B cell (primary cell): ENCODE measurements at places on chromosomes 11 and 22.
A peak's percentile ranks its signal among the peaks of the same experiment; 100 is the strongest.

DNA sequence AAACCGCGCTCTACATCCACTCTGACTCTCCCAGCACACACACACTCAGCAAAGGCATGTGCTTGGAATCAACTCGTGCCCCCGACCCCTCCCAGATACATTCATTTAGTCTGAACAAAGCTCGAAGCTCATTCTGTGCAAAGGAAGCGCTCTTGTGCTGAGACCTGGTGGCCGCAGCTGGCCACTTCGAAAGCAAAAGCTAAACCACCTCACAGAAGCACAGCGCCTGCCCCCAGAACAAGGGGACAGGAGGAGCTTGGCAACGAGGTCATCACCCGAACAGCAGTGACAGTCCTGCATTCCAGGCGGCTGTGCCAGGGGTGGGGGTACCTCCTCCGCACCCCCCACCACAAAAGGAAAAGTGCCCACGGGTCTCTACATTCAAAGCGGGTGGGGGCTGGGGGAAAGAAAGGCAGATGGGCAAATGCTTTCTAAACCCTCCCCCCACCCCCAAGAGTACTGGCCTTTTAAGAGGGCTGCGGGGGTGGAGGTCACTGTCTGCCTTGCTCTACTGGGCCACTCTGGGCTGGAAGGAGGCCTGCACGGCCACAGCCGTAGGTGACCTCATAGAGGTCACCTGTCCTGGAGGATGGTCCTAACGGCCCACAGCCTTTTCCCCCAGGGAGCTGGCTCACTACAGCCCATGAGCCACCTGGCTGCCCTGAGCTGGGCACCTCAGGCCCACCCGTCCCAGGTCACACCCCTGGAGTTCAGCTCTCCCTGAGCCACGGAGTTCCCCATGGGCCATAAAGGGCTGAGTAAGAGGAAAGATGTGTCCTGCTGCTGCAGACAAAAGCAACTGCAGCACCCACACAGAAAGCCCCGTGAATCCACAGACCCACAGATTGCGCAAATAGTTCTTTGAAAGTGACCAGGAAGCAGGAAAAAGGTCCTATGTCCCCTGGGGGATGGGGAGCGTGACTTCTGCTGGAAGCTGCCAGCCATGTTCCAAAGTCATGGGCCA, 21.3 kb downstream of the CBX7 start:
- DNase-seq: no peak

- no peak for DNase-seq
These were observed 78.0 kb downstream of the TSPAN18 start for GRCh38 chr11:44804449-44805437.

DNA sequence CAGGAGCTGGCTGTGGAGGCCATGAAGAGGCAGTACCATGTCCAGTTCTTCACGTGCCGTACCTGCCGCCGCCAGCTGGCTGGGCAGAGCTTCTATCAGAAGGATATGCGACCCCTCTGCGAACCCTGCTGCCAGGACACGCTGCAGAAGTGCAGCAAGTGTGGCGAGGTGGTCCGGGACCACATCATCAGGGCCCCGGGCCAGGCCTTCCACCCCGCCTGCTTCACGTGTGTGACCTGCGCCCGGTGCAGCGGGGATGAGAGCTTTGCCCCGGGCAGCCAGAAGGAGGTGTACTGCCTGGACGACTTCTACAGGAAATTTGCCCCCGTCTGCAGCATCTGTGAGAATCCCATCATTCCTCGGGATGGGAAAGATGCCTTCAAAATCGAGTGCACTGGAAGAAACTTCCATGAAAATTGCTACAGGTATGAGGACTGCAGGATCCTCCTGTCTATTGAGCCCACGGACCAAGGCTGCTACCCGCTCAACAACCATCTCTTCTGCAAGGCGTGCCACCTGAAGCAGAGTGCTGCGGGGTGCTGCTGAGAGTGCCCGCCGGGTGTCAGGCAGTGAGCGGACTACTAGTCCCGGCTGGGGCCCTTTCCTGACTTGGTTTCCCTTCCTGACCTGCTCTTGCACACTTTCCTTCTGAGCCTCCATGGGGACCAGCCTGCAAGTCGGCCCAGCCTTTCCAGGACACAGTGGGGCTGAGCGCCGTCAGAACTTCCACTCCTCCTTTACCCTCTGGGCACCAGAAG, 22.0 kb upstream of the PHF21A start:
- no peak for DNase-seq

- no peak for DNase-seq
These were observed 1272.1 kb downstream of the BRD1 start for GRCh38 chr22:48555606-48556005.

GRCh38 chr22:45493286-45493771, 9.4 kb upstream of the FBLN1 start:
- DNase-seq: no peak

GRCh38 chr22:26172389-26172990, 3.2 kb downstream of the SEZ6L start:
- peak; percentile 32 for DNase-seq

DNA sequence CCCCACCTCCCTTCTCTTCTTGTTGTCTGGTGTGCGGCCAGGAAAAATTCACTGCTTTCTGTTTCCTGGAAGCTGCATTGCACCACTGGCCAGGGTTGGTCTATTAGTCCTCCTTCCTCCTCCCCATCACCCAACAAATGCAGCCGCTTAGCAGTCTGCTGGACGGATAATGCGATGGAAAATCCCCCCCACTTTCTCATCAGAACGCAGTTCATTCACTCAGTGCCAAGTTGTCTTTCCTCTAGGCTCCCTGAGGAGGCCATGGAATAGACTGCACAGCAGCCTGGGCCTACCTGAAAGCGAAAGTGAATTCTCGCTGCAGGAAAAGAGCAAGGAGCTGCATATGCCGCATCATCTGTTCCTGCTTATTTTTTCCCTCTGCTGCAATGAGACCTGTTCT, 513.6 kb downstream of the METTL15 start:
- DNase-seq: no peak

- DNase-seq: no peak
These were observed 38.7 kb downstream of the BARX2 start for GRCh38 chr11:129414144-129414872.

- DNase-seq: no peak
These were observed 5.8 kb downstream of the POLDIP3 start for GRCh38 chr22:42608823-42609361.

DNA sequence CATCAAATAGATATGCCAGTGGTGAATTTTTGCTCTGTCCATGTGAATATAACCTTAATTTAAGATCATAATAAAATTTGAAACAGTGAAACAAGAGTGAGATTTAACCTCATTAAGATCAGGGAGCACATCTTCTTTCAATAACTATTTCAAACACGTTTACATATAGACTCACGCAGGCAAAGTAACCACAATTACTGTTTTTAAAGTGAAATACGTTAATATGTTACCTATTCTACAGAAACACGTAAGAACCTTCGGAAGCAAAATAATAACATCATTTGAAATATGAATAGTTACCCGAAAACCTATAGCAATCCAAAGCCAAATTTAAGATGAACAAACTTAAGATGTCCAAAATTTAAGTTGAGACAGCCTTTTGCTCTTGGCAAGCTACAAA, 136.2 kb upstream of the ZC3H12C start:
- no peak for DNase-seq

GRCh38 chr11:96146765-96147164, 196.2 kb downstream of the MAML2 start:
- no peak for DNase-seq

DNA sequence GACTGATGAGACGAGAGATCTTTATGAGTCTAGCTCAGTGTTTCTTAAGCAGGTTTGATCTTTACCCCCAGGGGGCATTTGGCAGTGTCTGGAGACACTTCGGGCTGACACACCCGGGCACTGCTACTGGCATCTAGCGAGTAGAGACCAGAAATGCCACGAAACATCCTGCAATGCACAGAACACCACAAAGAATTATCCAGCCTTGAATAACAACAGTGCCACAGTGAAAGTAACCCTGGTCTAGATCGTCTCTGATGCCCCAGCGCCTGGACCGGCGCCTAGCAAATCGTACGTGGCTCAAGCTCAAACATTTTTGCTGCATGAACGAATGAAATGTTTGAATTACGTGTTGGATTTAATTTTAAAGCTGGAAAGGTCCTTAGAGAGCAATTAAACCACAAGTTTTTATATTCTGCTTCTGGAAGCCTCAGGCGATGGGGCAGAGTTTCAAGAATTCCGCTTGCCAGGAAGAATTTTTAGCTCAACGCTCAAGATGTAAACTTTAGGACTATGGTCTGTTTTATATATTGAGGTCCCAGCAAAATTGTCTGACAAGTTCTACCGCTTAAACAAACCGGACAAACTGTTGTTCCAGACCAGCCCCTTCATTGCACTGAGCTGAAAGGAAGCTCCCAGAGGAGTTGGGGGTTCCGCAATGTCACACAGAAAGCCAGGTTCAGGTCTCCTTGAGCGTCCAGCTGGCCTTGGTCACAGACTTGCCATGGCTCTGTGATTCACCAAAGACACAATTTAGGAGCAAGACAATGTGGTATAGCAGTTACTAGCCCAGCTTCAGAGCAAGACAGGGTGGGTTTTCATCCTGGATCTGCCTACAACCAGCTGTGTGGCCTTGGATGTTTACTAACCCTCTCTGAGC, 44.2 kb upstream of the SMTN start:
- DNase-seq: no peak

- no peak for DNase-seq
These were observed 3.7 kb upstream of the CLCF1 start for GRCh38 chr11:67376873-67377808.

GRCh38 chr22:48369789-48370507, 1457.7 kb downstream of the BRD1 start:
- DNase-seq: no peak

GRCh38 chr11:128499613-128500253, 87.6 kb downstream of the ETS1 start:
- no peak for DNase-seq

DNA sequence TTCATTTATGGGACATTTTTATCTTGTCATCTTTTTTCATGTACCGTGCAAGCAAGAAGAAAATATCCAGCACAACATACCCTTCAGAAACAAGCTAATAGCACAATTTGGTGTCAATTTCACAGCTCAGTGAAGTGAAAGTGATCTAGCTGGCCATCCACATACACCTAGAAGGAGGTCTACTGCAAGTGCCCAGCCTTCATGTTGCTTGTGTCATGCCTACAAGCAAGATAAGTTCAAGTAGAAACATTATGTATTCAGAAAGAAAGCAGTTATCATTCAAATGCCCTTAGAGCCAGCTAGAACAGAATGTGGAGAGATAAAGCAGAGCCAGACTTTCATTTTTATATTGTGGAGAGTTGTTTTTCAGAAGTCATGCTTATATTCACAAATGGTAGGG, 325.7 kb upstream of the PITPNB start:
- DNase-seq: no peak

DNA sequence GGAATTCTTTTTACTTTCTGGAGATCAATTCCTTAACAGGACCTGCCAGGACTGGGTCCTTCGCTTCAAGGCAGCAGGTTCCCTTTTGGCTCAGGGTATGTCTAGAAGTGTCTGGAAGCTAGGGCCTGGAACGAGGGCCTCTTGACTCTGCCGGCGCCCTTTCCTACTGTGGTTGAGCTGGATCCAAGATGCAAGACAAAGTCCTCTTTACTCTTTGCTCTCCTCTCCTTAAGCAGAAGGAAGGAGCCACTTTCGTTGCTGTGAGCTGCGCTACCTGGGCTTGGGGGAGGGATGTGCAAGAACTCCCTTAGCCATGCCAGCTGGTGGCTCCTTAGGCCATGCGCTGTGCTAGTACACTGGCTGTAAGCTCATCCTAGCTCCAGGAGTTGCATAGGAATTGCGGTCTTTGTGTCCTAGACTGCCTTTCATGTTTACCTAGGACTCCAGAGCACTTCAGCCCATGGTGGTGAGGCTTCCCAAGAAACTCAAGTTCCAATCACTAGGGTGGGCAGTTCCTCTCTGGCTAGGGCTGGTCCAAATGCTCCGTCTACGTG, 18.1 kb downstream of the GLB1L2 start:
- no peak for DNase-seq

DNA sequence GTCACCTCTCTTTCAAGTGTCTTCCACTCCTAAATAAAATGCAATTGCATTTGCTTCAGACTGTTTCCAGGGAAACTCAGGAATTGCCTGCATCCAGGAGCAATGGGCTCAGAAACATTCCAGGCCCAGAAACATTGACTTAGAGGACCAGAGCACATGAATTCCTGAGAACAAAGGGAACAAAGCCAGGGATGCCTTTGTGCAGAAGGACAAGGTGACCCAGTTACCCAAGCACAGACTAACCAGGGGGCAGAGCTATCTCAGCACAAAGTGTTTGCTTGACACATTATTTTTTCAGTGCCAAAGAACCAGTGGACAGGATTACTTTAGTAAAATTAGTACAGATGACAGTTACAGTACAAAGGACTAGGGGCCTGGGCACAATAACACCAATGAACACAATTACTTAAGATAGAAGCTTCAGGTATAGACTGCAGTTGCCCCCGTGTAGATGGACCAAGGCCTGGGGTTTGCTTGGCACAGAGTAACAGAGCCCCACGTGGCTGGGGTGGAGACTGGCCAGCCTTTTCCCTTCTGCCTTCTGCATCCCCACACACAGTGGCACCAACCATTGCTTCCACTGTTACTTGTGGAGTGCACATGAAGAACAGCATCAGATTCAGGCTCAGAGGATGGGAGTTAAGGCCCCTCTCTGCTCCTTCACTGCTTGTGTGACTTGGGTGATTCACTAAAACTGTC, 500.8 kb downstream of the INSC start:
- no peak for DNase-seq

GRCh38 chr11:102630598-102631448, 5.7 kb upstream of the MMP20 start:
- no peak for DNase-seq

DNA sequence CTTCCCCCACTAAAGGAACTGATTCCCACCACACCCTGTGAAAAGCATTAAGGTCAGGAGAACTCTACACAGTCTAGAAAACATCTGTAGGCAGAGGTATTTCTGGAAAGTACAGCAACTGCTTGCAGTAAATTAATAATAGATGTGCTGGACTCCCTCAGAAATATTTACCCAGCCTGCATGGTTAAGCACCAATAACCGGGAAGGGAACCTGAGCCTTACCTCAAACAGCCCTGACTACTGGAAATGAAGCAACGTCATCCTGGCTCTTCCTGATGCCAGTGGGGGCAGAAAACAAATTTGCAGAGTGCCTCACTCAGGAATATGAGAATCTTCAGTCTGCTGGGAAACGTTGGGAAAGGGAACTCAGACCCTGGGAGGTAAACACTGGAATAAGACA, 318.1 kb downstream of the TENM4 start:
- DNase-seq: no peak

DNA sequence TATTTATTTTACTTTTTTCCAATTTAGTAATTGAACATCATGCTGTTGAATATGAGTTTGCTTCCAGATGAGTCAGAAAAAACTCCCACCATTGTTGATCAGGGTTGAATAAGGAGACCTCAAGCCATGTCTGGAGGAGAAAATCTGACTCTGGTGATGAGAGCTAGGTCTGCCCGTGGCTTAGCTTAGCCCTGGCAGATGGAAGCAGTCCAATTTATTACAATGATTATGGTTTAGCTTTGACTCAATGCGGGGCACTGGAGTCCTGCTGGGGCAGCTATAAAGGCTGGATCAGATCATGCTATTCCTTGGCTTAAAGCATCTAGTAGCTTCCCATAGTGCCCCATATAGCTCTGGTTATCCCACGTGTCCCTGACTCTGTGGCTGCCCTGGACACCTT, 506.5 kb downstream of the MN1 start:
- no peak for DNase-seq
